Hematopoietic multipotent progenitor cell (in vitro differentiated cells): ENCODE measurements at places on chromosomes 3 and 15.

DNA sequence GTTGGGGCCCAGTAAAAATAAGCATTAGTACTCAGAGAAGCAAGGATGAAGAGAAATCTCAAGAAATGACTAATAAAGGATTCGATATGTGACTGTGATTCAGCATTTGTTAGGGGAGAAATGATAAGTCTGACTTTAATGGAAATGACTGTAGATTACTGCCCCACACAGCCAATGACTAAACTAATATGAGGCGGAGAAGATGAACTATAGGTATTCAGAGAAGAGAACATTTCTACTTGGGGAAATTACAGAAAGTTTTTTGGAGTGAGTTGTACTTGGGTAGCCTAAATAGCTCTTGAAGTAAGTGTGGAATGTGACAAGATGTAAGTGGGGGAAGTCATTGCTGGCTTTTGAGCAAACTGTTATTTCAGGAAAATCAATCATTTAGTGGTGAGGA lies 380.0 kb downstream of the PDCD6IP start:
- no peak for DNase-seq

GRCh38 chr3:38554127-38554827 lies 58.1 kb downstream of the EXOG start:
- DNase-seq, result no peak

- DNase-seq, result no peak
These were observed 12.4 kb downstream of the RTF1 start for GRCh38 chr15:41429003-41429890.

- DNase-seq, result no peak
These were observed 10.6 kb upstream of the CD96 start for GRCh38 chr3:111531446-111531845.

DNA sequence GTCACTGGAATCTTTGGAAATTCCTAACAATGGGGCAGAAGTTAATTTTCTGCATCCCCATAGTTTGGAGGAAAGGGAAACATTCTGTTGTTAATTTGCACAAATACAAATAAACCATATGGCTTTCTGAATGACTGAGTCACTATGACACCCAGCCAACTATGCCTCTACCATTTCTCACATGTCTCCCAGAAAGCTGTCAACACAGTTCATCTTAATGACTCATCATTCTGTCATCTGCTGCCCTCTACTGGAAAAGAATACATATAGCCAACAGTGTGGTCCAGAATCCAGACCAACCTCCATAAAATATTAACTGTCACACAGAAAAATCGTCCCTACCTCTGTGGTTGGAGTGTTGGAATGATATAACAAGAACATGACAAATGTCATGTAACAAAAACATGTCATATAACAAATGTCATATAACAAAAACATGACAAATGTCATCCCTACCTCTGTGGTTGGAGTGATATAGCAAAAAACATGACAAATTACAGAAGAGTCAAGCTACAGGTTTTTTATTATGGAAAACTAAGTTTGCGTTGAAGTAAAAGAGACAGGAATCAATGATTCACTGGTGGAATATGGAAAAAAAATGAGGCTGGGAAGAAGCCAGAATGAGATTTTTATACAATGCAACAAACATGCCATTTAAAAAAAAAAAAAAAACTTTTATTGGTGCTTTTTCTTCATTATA lies 47.7 kb upstream of the GYG1 start:
- no peak for DNase-seq

DNA sequence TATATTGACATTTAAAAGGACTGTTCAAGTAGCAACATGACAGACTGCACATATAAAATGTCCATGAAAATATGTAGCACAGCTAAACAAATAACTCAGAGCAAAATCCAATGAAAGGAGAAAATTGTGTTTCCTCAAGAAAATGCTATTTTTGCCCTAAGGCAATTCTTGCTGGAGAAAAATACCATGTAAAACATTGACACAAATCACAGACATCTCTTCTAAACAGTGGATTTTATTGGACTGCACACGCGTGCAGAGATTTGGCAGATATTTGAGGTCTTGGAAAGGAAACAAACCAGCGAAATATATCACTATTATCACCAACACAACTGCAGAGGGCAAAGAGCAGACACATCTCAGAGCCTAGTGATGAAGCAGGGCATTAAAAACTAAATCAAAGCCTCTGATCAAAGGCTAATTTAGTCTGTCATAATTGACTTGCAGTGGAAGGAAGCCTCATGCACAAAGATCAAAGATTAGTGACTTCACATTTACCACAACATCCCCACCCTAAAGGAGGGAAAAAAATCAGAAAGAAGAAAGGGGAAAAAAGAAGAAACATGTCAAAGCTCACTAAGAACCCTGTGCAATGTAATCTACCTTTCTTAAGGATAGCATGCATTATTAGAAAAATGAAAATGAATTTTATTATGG lies 52.4 kb downstream of the CHL1 start:
- no peak for DNase-seq
